ENCODE measurements at places on chromosomes 11 and 22. TPM values are rescaled to one million over a fixed set of nuclear protein-coding genes. Genes with fewer than 3 reads are reported as not detected.

Gene HTR3A
- total RNA-seq: not detected

DNA sequence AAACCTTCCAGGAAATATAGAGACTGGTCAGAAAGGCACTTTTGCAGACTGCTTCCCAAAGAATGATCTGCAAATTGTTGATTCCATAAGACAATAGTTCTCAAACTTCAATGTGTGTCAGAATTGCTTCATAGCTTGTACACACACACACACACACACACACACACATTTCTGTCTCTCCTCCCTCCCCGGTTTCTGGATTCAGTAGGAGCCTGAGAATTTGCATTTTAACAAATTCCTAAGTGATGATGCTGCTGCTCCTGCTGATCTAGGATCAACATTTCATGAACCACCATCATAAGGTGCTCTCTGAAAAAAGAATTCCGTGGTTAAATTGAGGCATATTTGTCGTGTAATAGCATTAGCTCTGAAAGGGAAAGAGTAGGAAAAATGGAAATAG, 35.3 kb upstream of the FZD4 start:
- DNase-seq: peak; percentile 81

- no peak for DNase-seq
These were observed 40.5 kb downstream of the NCAM1 start for GRCh38 chr11:113001709-113002108.

DNA sequence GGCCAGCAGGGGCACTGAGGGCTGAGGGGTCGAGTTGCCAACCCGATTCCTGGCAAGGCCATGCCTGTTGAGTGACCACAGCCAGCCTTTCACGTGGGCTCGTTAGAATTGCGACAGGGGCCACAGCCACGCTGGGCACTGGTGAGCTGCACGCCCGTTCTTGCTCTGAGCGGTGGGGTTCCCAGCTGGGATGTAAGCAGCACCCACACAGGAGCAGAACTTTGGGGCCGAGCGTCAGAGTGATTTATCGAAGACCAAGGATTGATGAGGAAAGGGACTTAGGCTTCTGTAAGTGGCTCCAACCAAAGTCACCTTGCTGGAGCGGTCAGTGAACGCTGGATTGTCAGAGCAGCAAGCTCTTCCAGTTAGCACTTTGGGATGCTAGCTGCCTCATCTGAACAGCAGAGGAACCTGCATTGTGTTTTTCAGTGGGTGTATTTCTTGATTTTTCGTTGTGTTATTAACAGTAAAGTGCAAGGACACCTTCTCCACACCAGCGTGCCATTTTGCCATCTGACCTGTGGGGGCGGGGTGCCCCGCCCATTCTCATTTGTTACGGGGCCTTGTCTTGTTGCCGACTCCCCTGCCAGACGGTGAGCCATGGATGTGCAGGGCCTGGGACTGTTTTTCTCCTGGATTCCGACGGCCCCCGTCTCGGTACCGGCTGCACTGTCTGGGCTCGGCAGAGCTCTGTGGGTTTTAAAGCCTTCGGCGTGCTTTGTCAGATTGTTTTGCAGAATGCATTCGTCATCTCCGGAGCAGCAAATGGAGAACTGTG, 202.5 kb downstream of the TBC1D22A start:
- no peak for DNase-seq

DNA sequence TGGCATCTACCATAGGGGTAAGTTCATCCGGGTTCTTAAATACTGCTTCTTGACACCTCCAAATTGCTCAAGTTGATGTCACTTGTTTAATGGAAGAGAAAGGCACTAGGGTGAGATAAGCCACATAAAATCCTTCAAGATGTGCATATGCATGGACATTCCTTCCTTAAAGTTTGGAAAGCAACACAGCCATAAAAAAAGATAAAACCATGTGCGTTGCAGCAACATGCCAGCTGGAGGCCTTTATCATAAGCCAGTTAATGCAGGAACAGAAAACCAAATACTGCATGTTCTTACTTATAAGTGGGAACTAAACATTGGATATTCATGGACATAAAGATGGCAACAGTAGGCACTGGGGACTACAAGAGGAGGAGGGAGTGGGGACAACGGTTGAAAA, 8.0 kb upstream of the IL18BP start:
- DNase-seq: no peak

- no peak for DNase-seq
These were observed 124.3 kb downstream of the RBFOX2 start for GRCh38 chr22:35904336-35904692.

GRCh38 chr11:100141201-100141600, 545.9 kb upstream of the ARHGAP42 start:
- DNase-seq: no peak

All from LHCN-M2 (cell line).